ENCODE measurements at places on chromosomes 12 and 14. TPM values are rescaled to one million over a fixed set of nuclear protein-coding genes. Genes with fewer than 3 reads are reported as not detected.

DNA sequence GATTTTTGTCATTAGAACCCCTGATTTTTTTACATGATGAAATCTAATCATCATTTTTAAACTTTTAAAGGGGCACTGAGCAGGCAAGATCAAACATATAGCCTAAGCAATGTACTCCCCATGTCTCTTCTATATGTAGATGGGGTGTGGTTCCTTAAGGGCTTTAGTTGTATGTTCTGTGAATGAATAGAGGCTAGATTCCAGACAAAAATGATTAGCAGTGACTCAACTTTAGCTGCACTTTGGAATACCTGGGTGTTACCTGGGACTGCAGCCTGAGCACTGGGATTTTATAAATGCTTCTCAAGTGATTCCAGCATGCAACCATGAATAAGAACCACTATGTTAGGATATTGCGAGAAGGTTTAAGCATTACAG lies 256.7 kb upstream of the PLEKHG7 start:
- no peak overlapping the region for H3K4me3 ChIP-seq
- H3K27ac ChIP-seq: no peak overlapping the region
- H3K27me3 ChIP-seq: no peaks in the 10 kb centered on the region
- no peaks in the 10 kb centered on the region for H3K36me3 ChIP-seq
- H3K4me1 ChIP-seq: no peaks in the 10 kb centered on the region
- DNase-seq: no peak

DNA sequence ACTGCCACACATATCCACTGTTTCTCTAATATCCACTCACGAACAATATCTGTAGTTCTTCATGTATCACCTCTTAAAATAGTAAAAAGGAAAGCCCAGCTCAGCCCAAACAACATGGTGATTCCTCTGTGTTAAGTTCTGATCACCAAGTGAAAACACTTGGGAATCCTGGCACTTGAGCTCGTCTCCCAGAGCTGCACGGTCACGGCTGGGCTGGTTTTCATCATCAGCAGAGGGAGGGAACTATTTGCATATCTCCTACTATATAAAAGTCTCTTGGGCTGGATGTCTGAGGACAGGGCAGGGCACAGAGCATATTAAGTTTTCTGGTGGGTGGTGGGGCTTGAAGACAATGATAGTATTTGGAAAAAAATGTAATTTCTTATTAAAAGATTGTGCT lies 870.6 kb downstream of the TMEM121 start:
- H3K4me3 ChIP-seq: no peak overlapping the region
- H3K4me1 ChIP-seq: no peaks in the 10 kb centered on the region
- H3K36me3 ChIP-seq: no peaks in the 10 kb centered on the region
- no peak overlapping the region for H3K27ac ChIP-seq

DNA sequence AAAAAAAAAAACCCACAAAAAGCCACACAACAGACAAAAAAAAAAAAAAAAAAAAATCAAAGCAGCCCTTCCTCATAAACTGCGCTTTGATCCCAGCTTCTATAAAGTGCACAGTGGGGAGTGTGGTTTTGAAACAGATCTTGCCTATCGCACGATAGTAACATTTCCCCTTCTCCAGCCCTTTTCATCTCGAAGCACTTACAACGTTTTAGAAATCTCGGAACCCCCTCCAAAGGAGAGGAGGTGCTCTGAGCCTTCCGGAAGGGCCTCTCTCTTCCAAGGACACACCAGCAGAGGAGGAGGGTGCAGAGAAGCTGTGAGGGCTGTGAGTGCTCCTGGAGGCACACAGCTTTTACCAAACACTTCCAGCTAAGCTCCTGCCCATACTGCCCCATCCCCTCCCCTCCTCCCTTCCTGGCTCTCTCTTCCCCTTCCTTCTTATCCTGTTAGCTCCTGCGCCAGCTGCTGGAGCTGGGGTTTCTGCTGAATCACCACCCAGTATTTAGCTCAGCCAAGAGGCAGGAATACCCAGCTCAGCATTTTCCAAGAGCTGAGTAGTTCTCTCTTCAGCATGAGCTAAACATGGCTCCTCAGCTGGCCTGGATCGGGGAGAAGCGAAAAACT lies 28.4 kb downstream of the SLC7A8 start:
- peaks cover 17% of the 10 kb centered on the region for H3K4me1 ChIP-seq
- DNase-seq: peak; percentile 85
- no peak overlapping the region for H3K27ac ChIP-seq
- no peak overlapping the region for H3K4me3 ChIP-seq
- no peaks in the 10 kb centered on the region for H3K36me3 ChIP-seq

GRCh38 chr14:48914382-48914781 lies 671.8 kb downstream of the RPS29 start:
- H3K4me3 ChIP-seq: no peak overlapping the region
- no peaks in the 10 kb centered on the region for H3K4me1 ChIP-seq
- DNase-seq: no peak
- H3K27me3 ChIP-seq: no peaks in the 10 kb centered on the region
- no peak overlapping the region for H3K27ac ChIP-seq

Gene PYGL
- 12.1 TPM for polyA plus RNA-seq

DNA sequence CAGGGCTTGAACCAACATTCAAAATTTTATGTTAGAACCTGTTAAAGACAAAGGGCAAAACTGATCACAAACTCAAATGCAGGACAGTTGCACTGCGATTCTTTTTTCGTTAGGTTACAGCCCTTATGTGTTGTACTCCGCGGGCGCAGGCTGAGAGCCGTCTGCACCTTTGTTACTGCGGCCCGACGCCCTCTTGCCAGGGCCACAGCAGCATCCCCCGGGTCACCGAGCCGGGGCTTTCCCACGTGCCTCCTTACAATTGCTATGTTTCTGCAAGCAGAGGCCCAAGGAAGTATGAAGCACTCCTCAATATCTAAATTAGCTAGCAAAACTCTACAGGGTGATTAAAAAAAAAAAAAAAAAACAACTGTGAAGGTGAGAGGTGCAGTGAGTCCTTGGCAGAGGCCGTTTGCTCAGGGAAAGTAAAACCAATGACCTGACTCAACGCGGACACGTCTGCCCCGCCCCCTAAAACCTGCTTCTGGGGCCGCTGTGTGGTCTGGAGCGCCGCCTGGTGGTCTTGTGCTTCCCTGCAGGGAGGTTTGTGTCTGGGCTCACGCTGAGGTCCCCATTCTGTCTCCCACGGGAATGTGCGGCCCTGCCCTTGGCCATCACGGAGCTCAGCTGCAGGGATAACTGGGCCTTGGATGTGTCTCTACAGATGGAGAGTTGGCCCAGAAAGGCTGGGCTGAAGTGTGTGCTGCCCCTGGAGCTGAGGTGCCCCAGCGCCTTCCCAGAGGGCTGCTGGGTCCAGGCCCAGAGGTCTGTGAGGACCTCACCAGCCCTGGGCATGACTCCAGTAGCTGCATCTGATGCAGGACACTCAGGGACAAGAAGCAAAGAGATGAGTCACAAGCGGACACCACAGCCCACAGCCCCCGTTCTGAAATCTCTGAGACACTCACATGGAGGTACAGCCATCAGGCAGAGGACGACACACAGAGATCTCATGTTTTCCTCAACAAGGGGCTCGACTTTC lies 418.5 kb downstream of the TMEM121 start:
- no peak for DNase-seq
- no peaks in the 10 kb centered on the region for H3K4me1 ChIP-seq
- H3K27me3 ChIP-seq: no peaks in the 10 kb centered on the region
- no peak overlapping the region for H3K27ac ChIP-seq
- H3K36me3 ChIP-seq: no peaks in the 10 kb centered on the region
- H3K4me3 ChIP-seq: no peak overlapping the region

Gene FIGNL2
- polyA plus RNA-seq: 1.5 TPM

DNA sequence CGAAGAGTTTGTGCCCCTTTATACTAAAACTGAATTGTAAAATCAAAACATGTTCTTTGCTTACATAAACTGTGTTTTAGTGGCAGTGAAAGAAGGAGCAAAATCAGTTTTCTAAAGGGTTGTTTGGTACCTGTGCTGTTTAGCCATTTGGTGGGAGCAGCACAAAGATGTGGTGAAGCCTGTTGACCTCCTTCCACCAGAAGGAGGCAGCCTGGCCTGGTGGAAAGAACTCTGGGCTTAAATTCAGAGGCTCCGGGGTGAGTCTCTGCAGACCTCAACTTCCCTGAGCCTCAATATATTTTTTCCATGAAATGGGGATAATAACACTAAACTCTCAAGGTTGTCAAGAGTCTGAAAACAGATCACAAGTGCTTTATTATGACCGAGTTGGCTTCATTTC lies 502.5 kb downstream of the VRK1 start:
- no peaks in the 10 kb centered on the region for H3K27me3 ChIP-seq
- H3K4me1 ChIP-seq: no peaks in the 10 kb centered on the region
- H3K27ac ChIP-seq: no peak overlapping the region
- no peaks in the 10 kb centered on the region for H3K36me3 ChIP-seq

- H3K4me1 ChIP-seq: no peaks in the 10 kb centered on the region
- no peak for DNase-seq
- no peak overlapping the region for H3K4me3 ChIP-seq
- H3K27ac ChIP-seq: no peak overlapping the region
- no peaks in the 10 kb centered on the region for H3K27me3 ChIP-seq
- H3K36me3 ChIP-seq: no peaks in the 10 kb centered on the region
These were observed 275.8 kb downstream of the SLC6A15 start for GRCh38 chr12:84636801-84637290.

- no peak for DNase-seq
- no peaks in the 10 kb centered on the region for H3K36me3 ChIP-seq
- H3K27ac ChIP-seq: no peak overlapping the region
These were observed 189.0 kb upstream of the FBXO33 start for GRCh38 chr14:39621223-39621622.

- H3K27me3 ChIP-seq: no peaks in the 10 kb centered on the region
- DNase-seq: no peak
- no peaks in the 10 kb centered on the region for H3K4me1 ChIP-seq
These were observed 74.2 kb downstream of the PAPOLA start for GRCh38 chr14:96576359-96576758.

Gene RTN1
- polyA plus RNA-seq: 0.11 TPM

Gene SLC35E3
- 9.4 TPM for polyA plus RNA-seq

DNA sequence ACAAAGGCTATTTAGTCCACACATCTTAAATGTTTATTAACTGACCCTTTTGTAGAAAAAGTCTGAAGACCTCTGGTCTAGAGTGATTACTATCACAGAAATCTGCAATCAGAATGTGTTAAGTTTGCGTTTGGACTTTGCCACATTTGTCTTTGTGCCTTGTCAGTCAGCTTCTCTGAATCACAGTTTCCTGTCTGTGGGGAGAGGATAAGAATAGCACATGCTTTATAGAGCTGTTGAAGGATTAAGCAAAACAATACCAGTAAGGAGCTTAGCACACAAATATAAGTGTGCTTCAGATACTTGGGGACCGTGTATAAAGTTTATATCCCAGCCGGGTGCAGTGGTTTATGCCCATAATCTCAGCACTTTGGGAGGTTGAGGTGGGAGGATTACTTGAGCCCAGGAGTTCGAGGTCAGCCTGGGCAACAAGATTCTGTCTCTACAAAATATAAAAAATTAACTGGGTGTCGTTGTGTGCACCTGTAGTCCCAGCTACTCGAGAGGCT lies 63.0 kb upstream of the BTG1 start:
- peaks cover 13% of the 10 kb centered on the region for H3K4me1 ChIP-seq
- H3K36me3 ChIP-seq: no peaks in the 10 kb centered on the region
- DNase-seq: peak; percentile 97
- H3K27ac ChIP-seq: peak overlapping the region; percentile 82
- no peaks in the 10 kb centered on the region for H3K27me3 ChIP-seq

GRCh38 chr14:54332490-54332889 lies 64.3 kb upstream of the CDKN3 start:
- no peak overlapping the region for H3K4me3 ChIP-seq
- no peaks in the 10 kb centered on the region for H3K27me3 ChIP-seq
- H3K27ac ChIP-seq: no peak overlapping the region
- peaks cover 41% of the 10 kb centered on the region for H3K4me1 ChIP-seq
- no peaks in the 10 kb centered on the region for H3K36me3 ChIP-seq
- DNase-seq: no peak

DNA sequence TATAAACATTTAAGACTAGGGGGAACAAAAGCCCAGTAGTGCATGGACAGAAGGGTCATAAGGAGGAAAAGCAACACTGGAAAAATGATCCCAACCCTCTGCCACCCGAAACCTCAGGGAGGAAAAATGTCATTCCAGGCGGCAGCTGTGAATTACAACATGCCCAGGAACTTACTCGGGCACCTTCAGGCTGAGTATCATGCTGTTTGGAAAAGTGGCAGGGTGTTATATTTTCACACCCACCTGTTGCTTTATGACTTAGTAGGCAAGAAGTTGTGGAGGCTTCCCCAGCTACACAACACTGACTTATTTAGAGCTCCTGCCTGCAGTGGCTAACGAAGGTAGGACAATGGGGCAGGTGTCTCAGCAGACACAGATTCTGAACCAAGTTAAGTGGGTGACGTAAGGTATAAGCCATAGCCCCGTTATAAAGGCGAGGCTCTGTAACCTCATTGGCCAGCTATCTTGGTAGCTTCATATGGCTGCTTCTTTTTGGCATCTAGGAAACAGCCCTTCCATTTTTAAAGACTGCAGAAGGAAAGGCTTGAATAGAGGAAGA lies 96.1 kb upstream of the IFNG-AS1 start:
- DNase-seq: no peak
- H3K4me3 ChIP-seq: no peak overlapping the region
- H3K36me3 ChIP-seq: no peaks in the 10 kb centered on the region
- no peaks in the 10 kb centered on the region for H3K4me1 ChIP-seq
- no peaks in the 10 kb centered on the region for H3K27me3 ChIP-seq

GRCh38 chr12:102033991-102034745 lies 27.6 kb downstream of the WASHC3 start:
- H3K36me3 ChIP-seq: no peaks in the 10 kb centered on the region
- no peaks in the 10 kb centered on the region for H3K27me3 ChIP-seq
- no peak overlapping the region for H3K4me3 ChIP-seq
- no peak overlapping the region for H3K27ac ChIP-seq
- H3K4me1 ChIP-seq: no peaks in the 10 kb centered on the region

Gene PRB2
- not detected for polyA plus RNA-seq

Gene CCDC88C
- polyA plus RNA-seq: 11.4 TPM

DNA sequence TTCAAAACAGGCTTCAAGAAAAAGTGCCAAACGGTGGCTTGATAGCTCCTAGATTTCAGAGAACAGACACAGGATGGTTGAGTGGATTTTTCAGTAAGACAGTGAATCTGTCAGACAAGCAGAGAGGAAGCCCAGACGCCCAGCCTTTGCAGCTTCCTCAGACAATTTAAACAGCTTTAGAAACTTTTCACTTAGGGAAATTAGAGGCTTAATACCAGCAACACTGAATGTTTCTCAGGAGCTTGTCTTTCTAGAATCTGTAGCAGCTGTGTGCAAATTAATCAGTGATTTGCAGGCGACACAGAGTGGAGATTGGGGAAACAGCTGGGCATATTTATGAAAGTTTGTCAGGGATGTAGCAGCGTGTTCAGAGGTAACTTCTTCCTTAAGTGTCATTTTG lies 362.1 kb downstream of the GALC start:
- no peak for DNase-seq
- H3K27me3 ChIP-seq: no peaks in the 10 kb centered on the region
- no peaks in the 10 kb centered on the region for H3K4me1 ChIP-seq

- no peaks in the 10 kb centered on the region for H3K27me3 ChIP-seq
- H3K27ac ChIP-seq: no peak overlapping the region
- no peaks in the 10 kb centered on the region for H3K36me3 ChIP-seq
- no peak for DNase-seq
These were observed 21.0 kb downstream of the PAH start for GRCh38 chr12:102896067-102896466.

GRCh38 chr14:60090864-60091519 lies 731 bp upstream of the PCNX4 start:
- no peaks in the 10 kb centered on the region for H3K36me3 ChIP-seq
- peak overlapping the region; percentile 93 for H3K27ac ChIP-seq
- H3K4me1 ChIP-seq: peaks cover 25% of the 10 kb centered on the region
- no peaks in the 10 kb centered on the region for H3K27me3 ChIP-seq
- peak; percentile 67 for DNase-seq

GRCh38 chr14:99938376-99938775 lies 126.8 kb upstream of the EVL start:
- H3K36me3 ChIP-seq: no peaks in the 10 kb centered on the region
- H3K4me1 ChIP-seq: no peaks in the 10 kb centered on the region
- H3K4me3 ChIP-seq: no peak overlapping the region
- DNase-seq: no peak
- no peaks in the 10 kb centered on the region for H3K27me3 ChIP-seq
- no peak overlapping the region for H3K27ac ChIP-seq

Gene BTBD7
- 16.9 TPM for polyA plus RNA-seq

Measured in endothelial cell of umbilical vein (primary cell).